Activated T-cell treated with anti-CD3 and anti-CD28 coated beads, Interleukin-2, amount 50 U/mL, for 72 hours (primary cell): ENCODE measurements at places on chromosomes 11 and 22. TPM values are rescaled to one million over a fixed set of nuclear protein-coding genes. Genes with fewer than 3 reads are reported as not detected.

Gene P4HA3
- not detected for total RNA-seq

Gene MUC15
- not detected for total RNA-seq

Gene GRAMD1B
- 64.0 TPM for total RNA-seq

Gene ANO3
- not detected for total RNA-seq

Gene GUCY1A2
- total RNA-seq, result not detected

Gene DRD4
- total RNA-seq, result 2.0 TPM

Gene RAB39A
- total RNA-seq, result not detected

Gene MMP13
- not detected for total RNA-seq

Gene GRIK4
- total RNA-seq, result 0.12 TPM

Gene SAA4
- total RNA-seq, result not detected

Gene KBTBD3
- 13.4 TPM for total RNA-seq

Gene MICAL2
- 322 TPM for total RNA-seq

Gene OR52I2
- not detected for total RNA-seq

Gene SLC25A18
- not detected for total RNA-seq

Gene LBHD1
- 13.0 TPM for total RNA-seq

Gene NXPE1
- not detected for total RNA-seq

Gene SHISAL1
- not detected for total RNA-seq

Gene MYBPC3
- not detected for total RNA-seq

Gene MDK
- 11.9 TPM for total RNA-seq

Gene SULT4A1
- total RNA-seq, result not detected

Gene MB
- 0.24 TPM for total RNA-seq

Gene WT1
- not detected for total RNA-seq

Gene CCDC117
- 26.9 TPM for total RNA-seq

Gene PGA5
- total RNA-seq, result not detected

Gene P2RY6
- not detected for total RNA-seq

Gene PDGFD
- 0.05 TPM for total RNA-seq

Gene FKBP2
- 41.5 TPM for total RNA-seq

Gene TMEM25
- 18.6 TPM for total RNA-seq

Gene TOM1
- 38.4 TPM for total RNA-seq

Gene LIMK2
- 37.0 TPM for total RNA-seq

Gene IL10RA
- 123 TPM for total RNA-seq

Gene DNAJB7
- not detected for total RNA-seq

Gene YAP1
- total RNA-seq, result 0.22 TPM

Gene RTN4R
- 1.5 TPM for total RNA-seq

Gene NPAS4
- not detected for total RNA-seq

Gene OR9Q1
- not detected for total RNA-seq

Gene YPEL4
- 1.3 TPM for total RNA-seq

Gene PPP2R5B
- total RNA-seq, result 24.0 TPM

Gene KRTAP5-5
- not detected for total RNA-seq

Gene SPA17
- total RNA-seq, result 2.5 TPM

Gene NAV2
- 2.0 TPM for total RNA-seq

Gene APOL4
- total RNA-seq, result 2.7 TPM

Gene C11orf52
- not detected for total RNA-seq

Gene CECR2
- total RNA-seq, result 0.23 TPM

Gene MARK2
- total RNA-seq, result 29.0 TPM

Gene CATSPERZ
- 0.53 TPM for total RNA-seq

Gene KLHL35
- total RNA-seq, result 0.93 TPM

Gene MRGPRE
- not detected for total RNA-seq

Gene PKNOX2
- not detected for total RNA-seq

Gene OR2D2
- not detected for total RNA-seq

Gene WNT11
- 0.12 TPM for total RNA-seq

Gene C1QTNF5
- total RNA-seq, result not detected

Gene MAPK12
- total RNA-seq, result 8.5 TPM
